T-helper 2 cell treated with Interferon-gamma antibody and Interleukin-4, amounts not matched to agents 100 ng/mL and 5 ng/mL, for 36 hours (primary cell): ENCODE measurements at places on chromosomes 7 and 10. TPM values are rescaled to one million over a fixed set of nuclear protein-coding genes. Genes with fewer than 3 reads are reported as not detected.

The PON3 gene
- 0.25 TPM in 1 of 2 replicates, not detected in the other for total RNA-seq

The PALD1 gene
- 1.1 and 1.2 TPM in 2 replicates for total RNA-seq

The CDK14 gene
- 0.09 and 0.18 TPM in 2 replicates for total RNA-seq

The LLCFC1 gene
- not detected in 2 replicates for total RNA-seq

The UPK3BL2 gene
- 20.6 and 25.0 TPM in 2 replicates for total RNA-seq

The ARL4A gene
- 18.7 and 19.8 TPM in 2 replicates for total RNA-seq

The ZNF316 gene
- total RNA-seq = 21.5 and 22.5 TPM in 2 replicates

The PNLIPRP2 gene
- total RNA-seq = not detected in 2 replicates

The CDHR3 gene
- 2.7 and 3.6 TPM in 2 replicates for total RNA-seq

The TMEM176A gene
- not detected in 2 replicates for total RNA-seq

The COL28A1 gene
- total RNA-seq = not detected in 2 replicates

The NXPH1 gene
- not detected in 2 replicates for total RNA-seq
